ENCODE measurements at places on chromosomes 12 and 14.

GRCh38 chr12:30911207-30911606, 15.3 kb upstream of the TSPAN11 start:
- DNase-seq, result no peak

DNA sequence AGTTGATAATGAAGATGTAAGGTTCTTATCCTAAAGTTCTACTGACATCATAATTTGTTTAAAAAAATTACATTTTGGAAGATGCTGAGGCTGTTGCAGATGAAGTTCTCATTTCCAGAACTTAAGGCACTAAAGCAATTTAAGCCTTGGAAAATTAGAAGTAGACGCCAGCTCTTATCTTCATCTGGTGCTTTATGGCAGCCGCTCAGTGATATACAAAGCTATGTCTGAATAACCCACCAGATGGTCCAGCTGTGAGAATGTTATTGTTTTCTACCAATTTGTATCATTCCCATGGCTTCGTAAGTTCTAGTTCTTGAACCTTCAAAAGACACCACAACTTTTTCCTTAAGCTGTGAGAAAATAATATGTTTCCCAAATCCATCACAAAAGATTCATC, 212.1 kb upstream of the ARID2 start:
- no peak for DNase-seq

DNA sequence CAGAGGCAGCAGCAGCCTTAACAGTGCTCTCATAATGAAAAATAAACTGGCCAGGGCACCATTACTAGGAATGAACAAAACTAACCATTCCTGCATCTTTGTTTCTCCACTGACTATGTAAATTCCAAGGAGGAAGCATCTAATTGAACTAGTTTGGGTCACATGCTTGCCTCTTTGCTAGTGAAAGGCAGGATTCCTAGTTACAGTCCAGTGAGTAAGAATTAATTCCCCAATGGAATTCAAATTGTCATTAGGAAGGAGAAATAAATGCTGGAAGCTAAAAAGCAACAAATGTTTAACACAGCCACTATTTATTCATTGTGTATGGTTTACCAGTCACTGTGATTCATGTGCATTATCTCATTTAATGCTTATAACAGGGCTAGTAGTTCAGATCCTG, 316.0 kb downstream of the CCDC91 start:
- DNase-seq, result no peak

- DNase-seq, result no peak
These were observed 84.6 kb downstream of the OTOGL start for GRCh38 chr12:80183939-80184338.

- DNase-seq, result no peak
These were observed 239.4 kb upstream of the PDE3A start for GRCh38 chr12:20128928-20129327.

DNA sequence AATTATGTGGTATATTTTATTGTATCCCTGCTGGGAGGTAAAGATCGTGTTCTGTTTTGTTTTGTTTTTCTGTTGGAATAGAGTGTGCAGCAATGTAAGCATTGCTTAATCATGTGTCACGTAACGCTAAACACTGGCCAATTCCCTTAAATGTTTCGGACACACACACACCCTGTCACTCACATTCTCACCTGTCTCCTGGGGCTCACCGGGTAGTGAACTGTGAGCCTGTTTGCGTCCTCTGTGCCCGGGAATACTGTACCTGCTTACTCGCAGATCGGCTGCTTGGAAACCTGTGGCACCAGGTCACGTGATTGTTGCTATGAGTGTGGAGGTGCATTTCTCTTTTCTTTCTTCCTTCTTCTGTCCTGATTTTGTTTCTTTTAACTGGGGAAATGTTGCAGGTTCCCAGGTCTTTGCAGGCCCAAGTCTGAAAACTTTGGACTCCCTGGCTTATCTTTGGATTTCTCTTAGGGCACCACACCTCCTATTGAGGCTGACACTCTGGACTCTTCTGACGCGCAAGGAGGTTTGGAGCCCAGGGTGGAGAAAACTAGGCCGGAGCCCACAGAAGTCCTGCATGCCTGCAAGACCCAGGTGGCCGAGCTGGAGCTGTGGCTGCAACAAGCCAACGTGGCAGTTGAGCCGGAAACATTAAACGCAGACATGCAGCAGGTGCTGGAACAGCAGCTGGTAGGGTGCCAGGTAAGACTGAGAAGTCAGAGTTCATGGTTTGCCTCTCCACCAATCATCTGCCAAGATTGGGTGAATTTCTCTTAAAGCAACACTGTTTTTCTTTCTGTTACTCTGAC, 181.1 kb downstream of the ESR2 start:
- no peak for DNase-seq

GRCh38 chr12:88923631-88924030, 343.4 kb upstream of the KITLG start:
- DNase-seq, result no peak

GRCh38 chr12:5197131-5197530, 153.5 kb downstream of the KCNA5 start:
- DNase-seq, result no peak

DNA sequence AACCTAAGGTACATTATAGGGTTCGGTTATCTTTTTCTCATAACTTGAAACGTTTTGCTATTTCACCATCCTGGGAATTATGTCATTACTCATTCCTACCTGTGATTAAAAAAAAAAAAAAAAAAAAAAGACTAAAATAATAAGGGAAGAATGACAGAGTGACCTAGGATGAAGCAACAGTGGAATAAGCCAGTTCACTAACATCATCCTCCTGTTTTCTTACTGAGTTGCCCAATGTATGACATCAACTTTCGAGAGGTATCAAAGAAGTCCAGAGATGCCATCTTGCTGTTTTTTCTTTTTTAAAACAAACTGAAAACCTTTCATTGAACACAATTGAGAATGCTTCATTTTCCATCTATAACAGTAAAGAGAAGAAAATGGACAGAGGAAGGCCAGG, 42.8 kb downstream of the AMN start:
- no peak for DNase-seq

- no peak for DNase-seq
These were observed 8.1 kb downstream of the APPL2 start for GRCh38 chr12:105227879-105228278.

DNA sequence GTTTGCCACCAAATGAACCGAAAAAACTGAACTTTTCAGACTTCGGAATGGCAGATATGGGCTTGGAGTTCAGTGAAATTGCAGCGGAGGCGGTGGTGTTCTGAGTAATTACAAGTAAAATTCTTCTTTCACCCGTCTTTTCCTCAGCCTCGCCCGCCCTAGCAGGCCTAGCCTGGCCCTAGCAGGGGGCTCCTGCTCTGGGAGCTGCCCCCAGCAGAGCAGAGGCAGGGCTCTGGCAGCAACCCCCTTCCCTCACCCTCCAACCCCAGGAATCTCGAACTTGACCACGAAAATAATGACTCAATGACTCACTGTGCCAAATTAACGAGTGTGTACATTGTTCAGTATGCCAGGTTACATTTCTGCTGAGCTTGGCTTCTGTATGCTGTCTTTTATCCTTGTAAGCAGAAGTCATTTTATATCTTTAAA, 1.1 kb downstream of the PAPLN start:
- no peak for DNase-seq

DNA sequence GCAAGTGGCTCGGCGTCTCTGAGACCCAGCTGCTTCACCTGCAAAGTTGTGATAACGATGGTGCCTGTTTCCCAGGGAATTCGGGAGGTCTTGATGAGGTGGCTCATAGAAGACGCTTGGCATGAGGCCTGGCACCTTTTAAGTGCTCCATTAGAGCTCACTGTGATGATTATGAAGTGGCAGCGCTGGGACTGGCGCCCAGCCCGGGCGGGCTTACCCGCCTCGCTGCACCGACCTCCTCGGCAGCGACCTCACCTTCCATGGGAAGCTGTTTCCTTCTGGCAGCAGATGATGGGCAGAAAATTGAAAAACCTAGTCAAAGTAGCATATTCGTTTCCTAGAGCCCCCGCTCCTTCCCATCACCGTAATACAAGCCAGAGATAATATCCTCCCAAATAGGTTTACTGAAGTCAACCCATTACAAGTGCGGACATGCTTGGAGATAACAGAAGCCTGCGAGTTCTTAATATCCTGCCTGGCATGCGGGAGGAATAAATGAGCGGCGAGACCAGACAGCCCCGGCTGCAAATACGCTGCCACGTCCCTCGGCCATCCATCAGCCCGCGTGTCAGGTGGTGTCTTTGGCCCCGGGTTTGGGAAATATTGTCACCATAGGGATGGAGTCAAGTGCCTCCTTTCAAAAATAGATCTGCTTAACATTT, 35.2 kb upstream of the DLK1 start:
- DNase-seq, result no peak
